ENCODE measurements at places on chromosomes 7 and 10.

GRCh38 chr7:87600130-87601124 lies at the start of gene ABCB1:
ABCB1 (minus strand) TSS chr7:87600884; CDS start chr7:87600184, 700 bp downstream.
- peak; percentile 45 for DNase-seq

GRCh38 chr7:756928-757560 lies 30.0 kb upstream of the PRKAR1B start:
- no peak for DNase-seq

DNA sequence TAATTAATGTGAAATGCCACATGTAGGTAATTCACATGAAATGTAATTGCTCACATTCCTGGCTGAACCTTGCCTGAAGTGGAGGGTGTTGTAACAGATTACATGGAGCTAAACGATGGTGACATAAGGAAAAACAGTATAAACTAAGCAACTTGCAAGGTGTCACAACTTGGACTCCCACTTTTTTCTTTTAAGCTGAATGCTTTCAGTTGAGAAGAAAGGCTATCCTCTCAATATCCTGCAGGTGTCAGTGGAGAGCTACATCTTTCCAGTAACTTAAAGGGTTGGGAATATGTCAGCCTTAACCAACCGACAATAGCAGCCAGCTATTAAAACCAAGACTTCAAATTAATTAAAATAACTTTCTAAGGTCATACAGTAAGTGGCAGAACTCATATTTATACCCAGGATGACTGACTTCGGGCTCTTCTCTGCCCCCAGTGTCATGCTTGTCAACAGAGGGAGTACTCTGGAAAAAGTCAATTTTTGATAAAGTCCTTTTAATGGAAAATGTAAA lies 33.7 kb downstream of the NRBF2 start:
- peak; percentile 31 for DNase-seq

GRCh38 chr10:102394801-102395399 lies 605 bp upstream of the NFKB2 start:
- DNase-seq, result peak; percentile 6

GRCh38 chr10:59830601-59831259 lies 75.6 kb downstream of the CCDC6 start:
- DNase-seq, result peak; percentile 54

DNA sequence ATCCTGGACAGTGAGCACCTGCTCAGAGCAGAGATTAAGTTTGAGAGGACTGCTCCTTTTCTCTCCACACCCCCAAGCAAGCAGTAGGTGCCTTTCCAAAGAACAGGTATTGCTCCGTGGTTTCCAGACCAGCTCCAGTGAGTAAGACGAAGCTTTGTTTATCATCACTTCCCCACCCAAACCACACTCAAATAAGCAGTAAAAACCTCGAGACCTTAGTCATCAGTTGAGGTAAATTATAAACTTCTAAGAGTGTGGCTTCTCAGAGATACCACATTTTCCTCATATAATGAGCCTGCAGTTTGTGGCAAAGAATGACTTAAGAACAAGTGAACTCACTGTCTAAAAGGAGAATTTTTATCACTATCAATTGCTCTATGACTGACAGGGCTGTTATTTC lies 50.0 kb upstream of the GRB10 start:
- DNase-seq, result peak; percentile 56

DNA sequence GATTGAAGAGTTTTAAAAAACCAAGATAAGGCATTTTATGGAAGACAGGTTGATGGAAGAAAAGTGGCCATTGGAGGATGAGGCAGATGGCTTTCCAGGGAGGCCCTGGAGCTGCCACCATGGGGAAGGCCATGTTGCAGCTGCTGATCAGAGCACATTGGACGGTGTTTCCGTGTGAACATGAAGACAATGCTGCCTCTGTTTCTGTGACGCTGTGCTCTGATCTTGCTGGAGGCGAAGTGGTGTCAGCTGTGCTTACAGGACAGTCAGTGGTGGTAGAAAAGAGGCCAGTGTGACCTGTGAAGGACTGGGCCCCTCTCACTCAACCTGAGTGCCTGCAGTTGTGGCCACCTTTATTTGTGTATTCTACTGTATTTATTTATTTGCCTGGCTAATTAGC lies 132.9 kb downstream of the FAM204A start:
- DNase-seq, result peak; percentile 22

DNA sequence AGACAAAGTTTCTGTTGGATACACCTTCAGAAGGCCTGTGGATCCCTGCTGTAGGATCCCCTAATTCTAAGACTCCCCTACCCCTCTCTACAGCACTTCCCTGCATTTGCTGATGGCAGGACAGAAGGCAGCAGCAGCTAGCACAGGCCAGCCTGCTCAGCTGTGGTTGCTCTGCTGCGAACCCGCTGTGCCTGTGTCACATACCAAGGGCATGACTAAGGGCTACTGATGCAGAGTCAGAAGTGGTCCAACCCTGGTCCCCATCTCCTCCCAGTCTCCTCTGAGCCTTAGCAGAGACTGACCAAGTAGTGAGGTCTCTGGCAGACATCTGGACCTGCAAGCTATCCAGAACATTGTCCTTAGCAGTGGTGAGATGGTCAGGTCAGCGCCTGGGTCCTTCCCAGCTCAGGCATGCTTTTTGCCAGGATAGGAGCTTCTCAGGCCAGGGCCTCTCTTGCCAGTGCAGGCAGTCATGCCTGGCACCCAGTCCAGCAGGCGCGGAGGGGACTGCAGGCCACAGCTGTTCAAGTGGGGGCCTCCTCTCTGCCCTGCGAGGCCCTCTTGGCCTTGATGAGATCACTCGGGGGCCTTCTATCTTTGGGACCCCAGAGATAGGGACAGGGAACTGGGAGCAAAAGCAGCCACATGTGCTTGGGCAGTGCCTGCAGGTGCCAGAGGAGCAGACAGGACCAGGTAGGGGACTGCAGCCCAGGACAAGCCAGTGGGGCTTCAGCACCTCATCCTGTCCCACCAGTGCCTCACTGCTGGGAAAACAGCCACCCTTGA lies 146.4 kb downstream of the ZNF248 start:
- DNase-seq, result no peak

GRCh38 chr10:14782691-14783363 lies 8.1 kb upstream of the FAM107B start:
- no peak for DNase-seq

GRCh38 chr7:36690514-36691187 lies 33.6 kb downstream of the AOAH start:
- DNase-seq, result no peak

DNA sequence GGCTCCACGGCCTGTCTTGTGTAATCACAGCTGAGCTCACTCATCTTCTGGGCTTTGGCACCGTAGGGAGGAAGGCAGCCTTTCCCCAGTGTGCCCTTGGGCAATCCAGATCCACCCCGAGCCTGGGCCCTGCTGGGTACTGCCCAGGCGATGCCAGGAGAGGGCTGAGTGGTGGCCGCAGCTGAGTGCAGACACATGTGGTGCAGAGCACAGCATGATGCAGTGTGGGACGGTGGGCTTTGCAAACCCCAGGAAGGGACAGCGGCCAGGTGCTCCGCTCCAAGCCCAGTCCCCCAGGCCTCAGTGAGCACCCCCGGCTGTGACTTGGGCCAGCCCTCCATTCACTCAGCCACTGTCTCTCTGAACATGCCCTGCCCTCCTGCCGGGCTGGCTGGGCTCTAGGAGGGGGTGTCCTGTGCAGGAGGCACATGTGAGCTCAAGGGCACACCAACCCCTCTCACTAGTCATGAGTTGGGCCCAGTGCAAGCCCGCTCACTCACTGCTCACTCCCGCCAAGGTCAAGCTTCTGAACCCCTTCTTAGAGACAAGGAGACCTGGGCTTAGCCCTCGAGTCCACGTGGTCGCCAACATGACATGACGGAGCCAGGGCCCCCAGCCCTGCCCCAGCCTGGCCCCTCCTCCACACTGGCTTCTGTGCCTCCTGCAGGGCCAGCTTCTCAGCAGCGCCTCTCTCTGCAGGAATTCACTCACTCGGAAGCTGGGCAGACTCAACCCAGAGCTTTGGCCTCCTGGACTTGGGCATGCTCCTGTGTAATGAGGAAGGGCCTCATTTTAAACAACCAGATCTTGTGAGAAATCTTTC lies 77.5 kb upstream of the INSIG1 start:
- DNase-seq, result no peak

DNA sequence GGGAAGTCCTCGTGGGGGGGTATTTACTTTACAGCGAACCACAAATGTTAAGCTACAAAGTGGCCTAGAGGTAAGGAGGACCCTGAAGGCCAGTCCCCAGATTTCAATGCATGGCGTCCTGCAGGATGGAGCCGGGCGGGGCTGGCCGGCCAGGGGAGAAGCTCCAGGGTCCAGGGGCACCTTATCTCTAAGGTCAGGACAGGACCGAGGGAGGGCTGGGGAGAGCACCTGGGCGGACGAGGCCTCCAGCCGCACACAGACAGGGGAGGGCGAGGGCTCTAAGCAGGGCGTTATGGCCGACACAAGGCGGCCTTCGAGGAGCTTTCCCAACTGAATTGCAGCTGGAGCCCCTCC lies 96.4 kb upstream of the DIP2C start:
- no peak for DNase-seq

DNA sequence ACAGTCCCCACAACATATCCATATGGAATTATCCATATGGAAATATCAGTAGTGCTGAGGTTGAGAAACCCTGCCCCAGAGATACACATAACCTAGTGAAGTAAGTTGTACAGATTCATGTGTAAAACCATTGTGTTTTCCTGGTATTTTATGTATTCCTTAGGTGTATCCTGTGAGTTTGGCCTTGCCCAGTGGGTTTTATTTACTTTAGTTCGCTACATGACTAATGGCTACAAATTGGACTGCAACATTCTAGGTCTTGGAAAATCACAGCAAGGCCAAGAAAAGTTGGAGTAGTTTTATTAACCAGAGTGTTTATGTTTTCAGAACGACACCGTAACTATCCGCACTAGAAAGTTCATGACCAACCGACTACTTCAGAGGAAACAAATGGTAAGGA lies 1.4 kb downstream of the RPS24 start:
- no peak for DNase-seq

- no peak for DNase-seq
Observed at GRCh38 chr7:131574741-131575140, 18.3 kb upstream of the PODXL start.

DNA sequence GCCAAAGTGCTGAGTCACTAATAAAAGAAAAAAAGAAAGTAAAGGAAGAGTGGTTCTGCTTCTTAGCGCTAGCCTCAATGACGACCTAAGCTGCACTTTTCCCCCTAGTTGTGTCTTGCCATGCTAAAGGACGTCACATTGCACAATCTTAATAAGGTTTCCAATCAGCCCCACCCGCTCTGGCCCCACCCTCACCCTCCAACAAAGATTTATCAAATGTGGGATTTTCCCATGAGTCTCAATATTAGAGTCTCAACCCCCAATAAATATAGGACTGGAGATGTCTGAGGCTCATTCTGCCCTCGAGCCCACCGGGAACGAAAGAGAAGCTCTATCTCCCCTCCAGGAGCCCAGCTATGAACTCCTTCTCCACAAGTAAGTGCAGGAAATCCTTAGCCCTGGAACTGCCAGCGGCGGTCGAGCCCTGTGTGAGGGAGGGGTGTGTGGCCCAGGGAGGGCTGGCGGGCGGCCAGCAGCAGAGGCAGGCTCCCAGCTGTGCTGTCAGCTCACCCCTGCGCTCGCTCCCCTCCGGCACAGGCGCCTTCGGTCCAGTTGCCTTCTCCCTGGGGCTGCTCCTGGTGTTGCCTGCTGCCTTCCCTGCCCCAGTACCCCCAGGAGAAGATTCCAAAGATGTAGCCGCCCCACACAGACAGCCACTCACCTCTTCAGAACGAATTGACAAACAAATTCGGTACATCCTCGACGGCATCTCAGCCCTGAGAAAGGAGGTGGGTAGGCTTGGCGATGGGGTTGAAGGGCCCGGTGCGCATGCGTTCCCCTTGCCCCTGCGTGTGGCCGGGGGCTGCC lies at the start of gene IL6:
TSS of gene IL6 (plus strand) at position 294 of the 807 bp plus-strand sequence. CDS start at position 357, 63 bp downstream.
- peak; percentile 26 for DNase-seq

GRCh38 chr10:127715249-127715648 lies 21.7 kb upstream of the FOXI2 start:
- DNase-seq, result no peak

DNA sequence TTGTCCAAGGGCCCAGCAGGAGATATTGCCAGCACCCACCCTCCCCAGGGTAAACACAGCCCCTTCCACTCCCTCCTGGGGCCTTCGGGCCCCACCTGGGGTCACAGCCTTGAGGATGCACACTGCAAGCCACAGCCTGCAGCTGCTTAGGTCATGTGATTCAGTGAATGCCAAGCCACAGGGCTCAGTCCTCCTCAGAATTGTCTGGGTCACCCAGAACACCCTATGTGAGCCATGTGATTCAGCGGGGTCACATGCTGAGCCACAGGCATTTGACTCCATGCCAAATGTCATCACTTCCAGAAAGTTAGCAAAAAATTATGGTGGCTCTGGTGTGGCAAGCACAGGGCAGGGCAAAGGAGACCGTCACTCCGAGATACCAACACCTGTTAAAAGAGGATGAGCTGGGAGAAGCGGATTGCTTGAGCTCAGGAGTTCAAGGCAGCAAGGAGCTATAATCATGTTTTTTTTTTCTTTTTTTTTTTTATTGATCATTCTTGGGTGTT lies 17.2 kb upstream of the PSAP start:
- no peak for DNase-seq

DNA sequence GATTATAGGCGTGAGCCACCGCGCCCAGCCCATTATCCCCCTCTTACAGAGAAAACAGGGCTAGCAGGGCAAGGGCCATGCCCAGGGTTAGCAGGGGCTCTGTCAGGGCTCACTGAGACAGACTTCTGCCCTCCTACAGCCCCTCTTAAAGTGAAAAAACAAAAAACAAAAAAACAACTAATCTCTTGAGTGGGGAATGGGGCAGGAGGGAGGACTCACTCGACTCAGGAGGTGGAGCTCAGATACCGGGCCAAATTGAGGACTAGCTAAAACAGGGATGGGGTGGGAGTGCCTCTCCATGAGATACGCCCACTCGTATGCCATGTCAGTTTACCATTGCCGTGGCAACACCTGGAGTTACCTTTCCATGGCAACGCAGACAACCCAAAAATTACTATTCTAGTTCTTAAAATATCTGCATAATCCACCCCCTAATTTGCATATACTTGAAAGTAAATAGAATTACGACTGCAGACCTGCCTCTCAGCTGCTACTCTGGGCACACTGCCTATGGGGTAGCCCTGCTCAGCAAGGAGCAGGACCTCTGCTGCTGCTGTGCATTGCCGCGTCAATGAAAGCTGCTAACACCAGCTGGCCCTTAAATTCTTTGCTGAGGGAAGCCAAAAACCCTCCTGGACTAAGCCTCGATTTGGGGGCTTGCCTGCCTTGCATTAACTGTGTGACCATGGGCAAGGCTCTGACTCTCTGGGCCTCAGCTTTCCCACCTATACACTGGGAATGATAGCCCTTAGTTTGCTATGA lies 13.4 kb downstream of the SSC4D start:
- no peak for DNase-seq

- DNase-seq, result no peak
Observed at GRCh38 chr7:123972045-123972444, 47.0 kb downstream of the SPAM1 start.

DNA sequence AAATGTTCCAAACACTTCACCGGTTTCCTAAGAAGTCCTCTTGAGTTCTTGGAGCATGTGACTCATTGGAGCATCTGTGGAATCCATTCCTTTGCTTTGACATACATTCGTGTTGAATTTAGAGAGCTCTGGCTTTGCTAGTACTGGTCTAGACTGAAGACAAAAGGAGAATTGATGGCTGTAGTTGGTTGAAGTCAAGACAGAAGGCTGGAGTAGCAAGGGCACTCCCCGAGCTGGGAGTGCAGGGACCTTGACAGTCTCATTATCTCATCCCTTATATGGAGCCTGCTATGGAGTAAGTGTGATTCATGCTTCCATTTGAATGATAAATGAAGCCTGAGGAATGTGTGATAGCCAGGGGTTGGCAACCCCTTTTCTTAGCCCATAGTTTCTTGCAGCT lies 1249.1 kb downstream of the TYW1 start:
- peak; percentile 37 for DNase-seq

GRCh38 chr7:28623105-28623730 lies 210.9 kb downstream of the CREB5 start:
- peak; percentile 56 for DNase-seq

- no peak for DNase-seq
Observed at GRCh38 chr10:35459449-35459847, 123.1 kb downstream of the CCNY start.
